Motor neuron (in vitro differentiated cells): ENCODE measurements at places on chromosomes 1 and 21. TPM values are rescaled to one million over a fixed set of nuclear protein-coding genes. Genes with fewer than 3 reads are reported as not detected.

The CYYR1 gene
- total RNA-seq, result 7.6 and 8.2 TPM in 2 replicates

The S100A9 gene
- total RNA-seq, result not detected in 2 replicates

The SLC25A34 gene
- total RNA-seq, result 0.92 and 1.4 TPM in 2 replicates

The GPR37L1 gene
- total RNA-seq, result 0.45 and 0.94 TPM in 2 replicates

The RUNX1 gene
- 0.32 and 0.52 TPM in 2 replicates for total RNA-seq

The DHX9 gene
- total RNA-seq, result 191 and 200 TPM in 2 replicates

The B3GALT2 gene
- 6.0 and 6.8 TPM in 2 replicates for total RNA-seq

The PGBD2 gene
- total RNA-seq, result 9.9 and 10.1 TPM in 2 replicates

The LRRC39 gene
- total RNA-seq, result 3.9 and 4.1 TPM in 2 replicates

The RBM11 gene
- total RNA-seq, result 0.35 and 0.49 TPM in 2 replicates

The KIF17 gene
- total RNA-seq, result 5.2 and 5.3 TPM in 2 replicates

The TSPAN2 gene
- 11.7 and 12.5 TPM in 2 replicates for total RNA-seq

The LHX4 gene
- 6.1 and 7.5 TPM in 2 replicates for total RNA-seq
